Panc1 (cell line): ENCODE measurements at places on chromosomes 1 and 21.

- DNase-seq, result no peak
Measured at GRCh38 chr21:16426936-16427335, 697.2 kb downstream of the USP25 start.

- DNase-seq, result no peak
Measured at GRCh38 chr1:8420318-8420717, 102.4 kb downstream of the SLC45A1 start.

GRCh38 chr1:10594595-10595223, 120.0 kb downstream of the PEX14 start:
- no peak for DNase-seq

GRCh38 chr1:164718821-164719220, 159.8 kb downstream of the PBX1 start:
- DNase-seq, result no peak

GRCh38 chr1:7281821-7282220, 489.3 kb upstream of the VAMP3 start:
- DNase-seq, result no peak

- no peak for DNase-seq
Measured at GRCh38 chr1:170701962-170702361, 38.0 kb downstream of the PRRX1 start.

DNA sequence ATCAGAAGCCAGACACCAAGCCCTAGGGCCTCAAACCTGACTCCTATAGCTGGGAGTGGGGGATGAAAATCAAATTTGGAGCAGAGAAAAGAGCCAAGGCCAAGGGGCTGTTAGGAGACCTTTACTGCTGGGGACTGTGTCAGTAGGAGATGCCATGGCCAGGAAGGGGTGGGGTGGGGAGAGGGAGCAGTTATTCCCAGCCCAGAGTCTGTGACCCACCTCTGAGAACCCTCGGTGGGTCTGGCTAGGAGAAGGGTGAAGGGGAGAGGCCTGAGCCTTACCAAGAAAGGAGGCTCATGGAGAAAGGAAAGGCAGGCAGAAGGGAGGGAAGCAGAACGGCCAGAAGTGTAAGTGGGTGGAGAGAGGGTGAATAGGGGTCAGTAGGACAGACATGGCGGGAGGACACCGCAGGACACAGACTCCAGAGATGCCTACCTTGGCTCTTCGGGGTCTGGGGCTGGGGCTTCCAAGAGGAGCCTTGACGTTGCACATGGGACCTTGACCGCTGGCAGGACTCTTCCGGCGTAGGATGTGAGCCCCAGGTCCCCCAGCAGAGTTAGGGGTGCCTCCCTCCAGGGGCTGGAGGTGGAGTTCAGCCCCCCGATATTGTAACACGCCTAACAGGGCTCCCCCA, 1.2 kb downstream of the ADAMTS4 start:
- DNase-seq, result no peak

GRCh38 chr1:207811920-207812720, 60.3 kb downstream of the CD46 start:
- DNase-seq, result no peak

- no peak for DNase-seq
Measured at GRCh38 chr1:202561240-202561639, 149.0 kb downstream of the SYT2 start.

GRCh38 chr1:114189398-114189797, 35.7 kb upstream of the SYT6 start:
- DNase-seq, result no peak

DNA sequence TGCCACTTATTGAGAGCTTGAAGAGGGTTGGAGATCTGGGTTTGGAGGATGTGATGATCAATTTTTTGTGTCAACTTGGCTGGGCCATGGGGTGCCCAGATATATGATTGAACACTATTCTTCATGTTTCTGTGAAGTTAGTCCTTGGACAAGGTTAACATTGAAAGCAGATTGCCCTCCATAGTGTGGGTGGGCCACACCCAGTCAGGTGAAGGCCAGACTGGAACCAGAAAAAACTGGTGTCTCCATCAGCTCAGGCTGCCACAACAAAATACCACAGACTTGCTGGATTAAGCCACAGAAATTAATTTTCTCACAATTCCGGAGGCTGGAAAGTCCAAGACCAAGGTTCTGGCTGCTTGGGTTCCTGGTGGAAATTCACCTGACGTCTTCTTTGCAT, 7.5 kb downstream of the CLDN14 start:
- no peak for DNase-seq

- DNase-seq, result no peak
Measured at GRCh38 chr1:240320659-240321058, 229.0 kb downstream of the FMN2 start.

DNA sequence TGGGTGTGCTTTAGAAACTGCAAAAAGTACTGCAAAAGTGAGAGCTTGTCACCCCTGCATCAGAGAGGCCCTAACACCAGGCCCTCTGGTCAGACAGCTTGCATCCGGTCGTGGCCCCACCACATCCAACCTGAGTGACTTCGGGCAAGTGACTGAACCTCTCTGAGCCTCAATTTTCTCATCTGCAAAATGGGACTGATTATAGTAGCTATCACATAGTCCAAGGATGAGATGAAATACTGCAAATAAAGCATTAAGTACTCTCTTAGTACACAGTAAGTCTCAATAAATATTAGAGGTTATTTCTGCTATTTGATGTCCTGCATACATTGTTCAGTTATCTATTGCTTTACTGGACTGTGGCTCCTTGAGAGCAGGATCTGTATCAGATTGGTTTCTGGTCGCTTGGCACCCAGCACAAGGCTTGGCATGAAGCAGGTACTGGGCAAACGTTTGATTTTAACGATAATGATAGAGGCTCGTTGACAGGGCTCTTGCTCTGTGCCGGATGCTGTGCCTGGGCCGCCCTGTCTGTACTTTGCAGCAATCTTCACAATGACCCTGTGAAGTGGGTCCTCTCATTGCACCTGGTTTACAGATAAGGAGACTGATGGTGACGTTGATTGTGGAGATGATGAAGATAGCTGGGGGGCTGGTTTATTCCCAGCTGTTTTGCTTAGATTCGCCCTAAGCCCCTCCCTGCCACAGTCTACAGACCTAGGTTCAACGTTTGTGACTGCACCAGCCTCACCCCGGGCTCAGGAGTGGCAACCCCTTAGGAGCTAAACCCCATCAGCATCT, 43.6 kb downstream of the RAP1GAP start:
- no peak for DNase-seq

DNA sequence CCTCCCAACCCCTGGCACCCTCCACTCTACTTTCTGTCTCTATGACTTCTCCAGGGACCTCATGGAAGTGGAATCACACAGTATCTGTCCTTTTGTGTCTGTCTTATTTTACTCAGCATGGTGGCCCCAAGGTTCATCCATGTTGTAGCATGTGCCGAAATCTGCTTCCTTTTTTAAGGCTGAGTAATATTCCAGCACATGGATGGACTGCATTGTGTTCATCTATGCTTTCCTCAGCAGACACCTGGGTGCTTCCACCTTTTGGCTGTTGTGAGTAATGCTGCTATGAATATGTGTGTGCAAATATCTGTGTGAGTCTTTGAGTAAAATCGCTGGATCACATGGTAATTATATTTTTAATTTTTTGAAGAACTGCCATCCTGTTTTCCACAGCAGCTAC, 1.6 kb upstream of the PFKL start:
- no peak for DNase-seq

GRCh38 chr1:50981741-50982140, 11.7 kb downstream of the CDKN2C start:
- DNase-seq, result no peak

GRCh38 chr21:36647279-36648093, 51.4 kb upstream of the SIM2 start:
- no peak for DNase-seq

- DNase-seq, result no peak
Measured at GRCh38 chr21:34579411-34579810, 35.5 kb downstream of the RCAN1 start.

DNA sequence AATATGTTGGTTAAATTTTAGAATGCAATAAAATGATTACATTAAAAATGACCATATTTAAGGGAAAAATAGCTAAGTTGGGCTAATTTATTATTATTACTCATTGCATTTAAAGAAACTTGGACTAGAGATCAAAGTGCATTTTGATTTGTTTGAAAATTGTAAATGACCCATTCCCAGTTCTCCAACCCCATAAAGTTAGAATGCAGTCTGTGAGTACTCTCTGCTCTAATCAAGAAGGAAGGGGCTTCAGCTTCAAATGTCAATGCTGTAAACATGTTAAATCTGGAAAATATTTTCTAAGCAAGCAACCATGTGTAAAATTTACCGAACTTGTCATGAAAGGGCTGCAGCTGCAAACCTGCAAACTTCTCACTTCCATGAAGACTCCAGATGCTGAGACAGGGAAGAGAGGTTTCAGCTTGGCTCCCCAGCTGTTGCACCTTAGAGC, 232.7 kb downstream of the TTLL7 start:
- DNase-seq, result no peak

DNA sequence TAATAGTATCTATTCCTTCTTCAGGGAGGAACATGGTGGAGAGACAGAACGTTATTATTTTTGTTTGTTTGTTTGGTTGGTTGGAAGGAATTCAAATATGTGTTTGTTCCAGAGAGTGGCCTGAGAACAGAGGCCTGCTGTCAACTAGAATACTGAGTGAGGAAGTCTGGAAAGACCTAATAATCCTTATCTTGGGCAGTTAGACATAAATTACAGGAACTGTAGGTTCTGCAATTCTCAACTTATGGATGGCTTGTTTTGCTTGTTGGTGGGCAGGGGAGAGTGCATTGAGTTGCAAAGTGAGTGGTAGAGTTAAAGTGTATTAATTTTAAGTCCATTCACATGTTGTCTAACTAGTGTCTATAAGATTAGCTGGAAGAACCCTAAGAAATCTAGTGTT, 197.6 kb downstream of the BACH1 start:
- no peak for DNase-seq

DNA sequence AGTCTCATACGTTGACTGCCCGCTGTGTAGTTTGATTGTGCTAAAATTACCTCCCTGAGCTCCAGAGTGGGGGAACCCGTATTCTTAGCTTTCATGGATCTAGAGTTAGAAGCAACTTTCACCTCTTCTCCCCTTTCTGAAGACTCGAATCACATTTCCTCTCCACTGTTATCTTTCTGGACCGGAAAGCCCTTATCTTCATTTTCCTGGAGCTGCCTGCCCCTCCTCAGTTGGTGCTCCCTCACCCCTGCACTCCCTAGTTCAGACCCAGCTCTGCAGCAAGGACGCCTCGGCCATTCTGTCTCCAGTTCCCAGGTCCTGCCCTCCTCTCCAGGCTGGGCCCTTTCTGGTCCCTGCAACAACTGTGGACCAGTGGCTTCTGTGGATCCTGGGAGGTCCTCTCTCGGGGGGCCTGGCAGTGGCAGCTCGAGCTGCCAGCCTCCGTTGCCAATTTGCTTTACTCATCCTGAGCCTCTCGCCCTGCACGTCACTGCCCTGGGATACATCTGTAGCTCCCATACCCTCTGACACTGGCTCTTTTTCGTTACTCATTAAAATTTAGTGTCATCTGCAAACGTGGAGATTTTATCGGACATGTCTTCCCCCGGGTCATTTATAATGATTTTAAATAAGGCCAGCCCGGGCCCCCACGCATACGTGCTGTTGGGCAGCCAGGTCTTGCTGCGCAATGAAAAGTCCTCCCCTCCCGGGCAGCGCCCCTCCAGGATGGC, 141.5 kb upstream of the VAMP3 start:
- no peak for DNase-seq

DNA sequence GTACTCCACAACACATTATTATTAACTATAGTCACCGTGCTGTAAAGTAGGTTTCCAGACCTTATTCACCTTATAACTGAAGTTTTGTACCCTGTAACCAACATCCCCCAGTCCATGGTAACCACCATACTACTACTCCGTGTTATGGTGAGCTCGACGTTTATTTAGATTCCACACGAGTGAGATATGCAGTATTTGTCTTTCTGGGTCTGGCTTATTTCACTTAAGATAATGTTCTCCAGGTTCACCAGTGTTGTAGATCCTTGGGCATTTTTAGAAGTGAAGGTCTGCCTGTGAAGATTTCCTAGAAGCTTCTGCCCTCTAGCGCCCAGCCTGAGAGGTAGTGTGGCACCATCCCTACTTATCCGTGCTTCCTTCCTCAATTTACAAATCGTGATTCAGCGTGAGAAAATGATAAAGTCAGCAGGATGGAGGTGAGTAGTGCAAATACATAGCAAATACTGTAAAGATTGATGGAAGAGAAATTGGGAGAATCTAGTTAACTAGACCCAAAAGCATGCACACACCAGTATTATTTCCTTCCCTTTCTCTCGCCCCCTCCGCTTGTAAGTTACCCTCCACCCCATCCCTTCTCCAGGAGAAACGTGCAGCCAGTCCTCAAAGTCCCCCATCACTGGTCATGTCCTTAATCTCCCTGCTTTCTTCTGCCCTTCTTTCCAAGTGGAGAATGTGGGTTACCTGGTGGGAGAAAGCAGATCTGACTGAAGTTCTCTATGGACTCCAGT, 36.0 kb upstream of the DISC1 start:
- peak; percentile 36 for DNase-seq

- no peak for DNase-seq
Measured at GRCh38 chr1:216884614-216885229, 161.5 kb upstream of the ESRRG start.

DNA sequence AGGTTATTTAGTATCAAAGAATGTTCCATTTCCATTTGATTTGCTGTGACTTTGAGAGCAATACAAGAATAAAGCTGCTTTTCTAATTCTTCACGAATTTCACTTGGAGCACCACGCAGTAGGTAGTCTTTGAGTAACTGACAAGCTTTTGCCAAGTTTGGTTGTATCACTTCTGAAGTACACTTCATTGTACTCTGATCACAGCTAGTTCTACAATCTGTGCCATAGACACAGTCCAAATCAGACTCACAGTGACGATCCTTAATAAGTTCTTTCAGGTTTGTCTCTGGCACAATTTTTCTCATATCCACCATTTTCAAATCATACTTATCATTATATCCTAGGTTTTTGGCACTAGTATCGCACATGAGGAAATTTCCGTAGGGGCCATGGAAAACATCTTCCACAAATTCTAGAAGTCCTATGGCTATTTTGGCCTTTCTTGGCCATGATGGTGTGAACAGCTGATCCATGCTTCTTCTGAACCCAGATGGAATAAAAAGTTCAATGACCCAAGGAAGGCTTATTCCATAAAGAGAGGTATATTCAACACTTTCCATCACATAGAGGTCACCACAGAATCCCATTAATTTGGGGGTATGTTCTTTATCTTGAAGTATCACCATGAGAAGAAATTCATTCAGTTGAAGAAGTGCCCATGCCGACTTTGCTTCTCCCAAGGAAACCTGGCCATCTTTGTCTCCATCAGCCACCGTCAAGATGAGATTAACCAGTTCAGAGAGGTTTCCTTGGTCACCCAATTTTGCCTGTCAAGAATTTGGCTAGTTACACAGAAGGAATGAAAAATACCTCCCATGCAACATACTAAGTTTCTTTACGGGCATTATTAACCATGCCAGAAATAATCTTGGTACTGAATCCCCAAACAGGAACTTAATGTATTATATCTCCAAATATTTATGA, 11.9 kb downstream of the RPL5 start:
- no peak for DNase-seq

GRCh38 chr1:230861489-230861888, 6.8 kb downstream of the C1orf198 start:
- no peak for DNase-seq

- no peak for DNase-seq
Measured at GRCh38 chr1:195618287-195618686, 990.0 kb downstream of the KCNT2 start.
